Posterior vena cava (tissue), 2 donors: ENCODE measurements at places on chromosomes 12 and 14. TPM values are rescaled to one million over a fixed set of nuclear protein-coding genes. Genes with fewer than 3 reads are reported as not detected.

KRT71 gene
- not detected for total RNA-seq

KCNK13 gene
- total RNA-seq: 1.1 TPM

OTOGL gene
- total RNA-seq: 0.24 TPM

LRTM2 gene
- not detected for total RNA-seq

TCL1B gene
- not detected for total RNA-seq

TXNRD1 gene
- 107 TPM for total RNA-seq

INHBC gene
- total RNA-seq: not detected

TAS2R19 gene
- 5.9 TPM for total RNA-seq

SPIC gene
- not detected for total RNA-seq

PFKM gene
- total RNA-seq: 44.7 TPM

SLC6A12 gene
- total RNA-seq: 1.00 TPM

BMAL2 gene
- 32.7 TPM for total RNA-seq

RASSF8 gene
- total RNA-seq: 113 TPM

SMCO2 gene
- not detected for total RNA-seq

KRT83 gene
- total RNA-seq: not detected

LTBP2 gene
- 168 TPM for total RNA-seq

ABHD12B gene
- total RNA-seq: not detected

KRT2 gene
- not detected for total RNA-seq

ITGB7 gene
- total RNA-seq: 2.9 TPM

ATP5F1B gene
- 363 TPM for total RNA-seq

MGP gene
- 5,579 TPM for total RNA-seq

AQP2 gene
- 0.33 TPM for total RNA-seq

KRT6C gene
- not detected for total RNA-seq

RTL1 gene
- not detected for total RNA-seq

KRT3 gene
- not detected for total RNA-seq

EFS gene
- 19.4 TPM for total RNA-seq

RDH12 gene
- total RNA-seq: not detected

SPX gene
- total RNA-seq: not detected

NPAS3 gene
- total RNA-seq: 1.3 TPM

COX8C gene
- 0.52 TPM for total RNA-seq

CLEC4D gene
- 2.7 TPM for total RNA-seq

DEPDC4 gene
- total RNA-seq: not detected

SAMD15 gene
- total RNA-seq: 0.62 TPM

TEP1 gene
- total RNA-seq: 38.7 TPM

ITGA7 gene
- total RNA-seq: 570 TPM

EPYC gene
- total RNA-seq: not detected

NGB gene
- total RNA-seq: not detected

CRIP1 gene
- 285 TPM for total RNA-seq

CMA1 gene
- total RNA-seq: 0.71 TPM

RNASE3 gene
- 0.48 TPM for total RNA-seq

SEL1L gene
- 97.5 TPM for total RNA-seq

CCDC38 gene
- total RNA-seq: not detected

LBHD2 gene
- total RNA-seq: not detected

USP15 gene
- 75.9 TPM for total RNA-seq

JDP2 gene
- total RNA-seq: 44.2 TPM
